ENCODE measurements at places on chromosomes 7 and 10.

GRCh38 chr7:27526611-27527347 is 135.9 kb downstream of the HIBADH start:
- DNase-seq = no peak

- DNase-seq = no peak
Measured at GRCh38 chr7:33196221-33196620, 66.9 kb downstream of the BBS9 start.

DNA sequence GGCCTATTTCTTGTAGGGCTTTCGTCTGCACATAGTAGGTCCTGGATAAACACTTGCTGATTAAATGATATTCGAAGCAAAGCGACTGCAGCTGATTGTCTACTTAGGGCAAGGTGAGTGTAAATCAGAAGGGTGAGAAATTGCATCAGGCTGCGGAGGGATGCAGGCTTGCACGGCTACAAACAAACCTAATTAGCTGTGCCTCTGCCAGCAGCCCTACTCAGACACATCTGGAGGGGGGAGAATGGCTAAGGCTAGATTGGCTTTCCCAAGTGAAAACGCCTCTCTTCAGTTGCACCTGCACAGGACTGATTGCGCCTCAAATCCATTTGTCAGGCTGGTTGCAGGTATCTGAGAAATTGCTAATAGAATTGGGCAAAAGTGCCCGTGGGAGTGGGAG is 247.5 kb downstream of the DPP6 start:
- DNase-seq = no peak

GRCh38 chr7:34831436-34831835 is 173.4 kb downstream of the NPSR1 start:
- peak; percentile 56 for DNase-seq

DNA sequence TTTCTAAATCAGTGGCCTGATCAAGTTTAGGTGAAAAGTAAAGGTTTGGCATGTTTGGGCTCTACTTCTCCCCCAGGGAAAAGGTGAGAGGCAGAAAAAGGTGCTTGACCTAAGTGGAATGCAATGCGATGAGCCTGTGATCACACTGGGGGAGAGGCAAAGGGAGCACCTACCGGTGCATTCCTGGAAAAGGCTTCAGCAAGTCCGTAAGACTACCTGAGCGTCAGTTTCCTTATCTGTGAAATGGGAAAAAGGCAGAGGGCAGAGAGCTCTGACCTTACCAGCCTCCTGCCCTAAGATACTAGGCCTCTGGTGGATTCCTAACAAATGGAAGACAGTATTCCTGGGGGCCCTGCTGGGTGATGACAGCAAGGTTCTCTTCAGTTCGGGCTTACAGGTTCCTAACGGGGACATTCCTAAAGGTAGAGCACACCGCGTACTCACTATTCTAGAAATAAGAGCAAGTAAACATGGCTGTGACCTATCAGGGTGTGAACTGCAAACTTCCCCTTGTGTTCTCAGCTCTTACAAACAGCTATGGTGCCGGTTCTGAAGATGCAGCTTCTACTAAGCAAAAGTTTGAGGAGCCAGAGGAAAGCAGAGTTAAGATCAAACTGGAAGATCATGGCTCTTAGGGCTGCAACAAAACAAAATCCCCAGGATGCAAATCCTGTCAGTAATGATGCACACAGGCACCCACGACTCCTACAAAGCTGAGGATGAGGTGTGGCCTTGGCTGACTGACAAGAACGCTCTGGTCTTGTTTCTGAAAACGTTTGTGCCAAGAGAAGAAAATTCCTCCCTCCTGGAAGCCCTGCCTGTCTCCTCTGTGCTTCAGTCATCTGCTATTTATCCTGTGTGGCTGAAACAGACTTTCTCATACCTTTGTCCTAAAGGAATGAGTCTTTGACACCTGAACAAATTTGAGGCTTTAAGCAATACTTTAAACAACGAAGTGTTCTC is 13.3 kb upstream of the ACSL5 start:
- DNase-seq = no peak

- DNase-seq = peak; percentile 32
Measured at GRCh38 chr7:29588900-29589696, 25.5 kb downstream of the PRR15 start.

- no peak for DNase-seq
Measured at GRCh38 chr10:35889971-35890675, 248.0 kb upstream of the FZD8 start.

GRCh38 chr7:36802459-36803135 is 78.3 kb upstream of the AOAH start:
- DNase-seq = no peak

- DNase-seq = no peak
Measured at GRCh38 chr7:14751461-14751860, 151.1 kb downstream of the DGKB start.

GRCh38 chr10:31014161-31014875 is 17.3 kb downstream of the ZNF438 start:
- no peak for DNase-seq

DNA sequence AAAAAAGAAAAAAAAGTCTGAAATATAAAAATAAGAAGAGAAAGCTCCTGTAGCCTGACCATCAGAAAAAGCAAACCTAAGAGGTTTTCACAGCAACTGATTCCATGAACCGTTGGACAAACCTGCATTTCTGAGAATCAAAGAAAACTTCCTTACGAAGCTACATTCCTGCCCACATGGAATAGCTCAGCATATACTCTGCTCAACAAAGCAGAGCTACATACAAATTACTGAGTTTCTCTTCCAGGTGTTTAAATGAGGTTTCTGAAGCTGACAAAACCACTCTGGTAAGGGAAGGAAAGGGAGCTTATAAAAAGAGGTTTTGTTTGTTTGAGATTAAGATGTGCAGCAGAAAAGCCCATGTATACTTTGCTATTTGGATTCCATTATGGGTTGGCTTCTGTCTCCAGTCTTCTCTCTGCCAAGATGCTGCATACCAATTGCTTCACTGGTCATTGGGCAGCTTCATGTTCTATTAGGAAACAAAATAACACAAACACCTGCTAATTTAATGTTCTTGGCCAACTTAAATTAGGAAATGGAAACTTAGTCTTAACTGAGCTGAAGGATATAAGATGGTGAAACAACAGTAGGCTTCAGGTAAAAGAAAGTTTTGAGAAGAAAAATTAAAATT is 314.1 kb downstream of the LRRTM3 start:
- no peak for DNase-seq

- DNase-seq = no peak
Measured at GRCh38 chr10:91194497-91195179, 25.8 kb upstream of the PCGF5 start.

DNA sequence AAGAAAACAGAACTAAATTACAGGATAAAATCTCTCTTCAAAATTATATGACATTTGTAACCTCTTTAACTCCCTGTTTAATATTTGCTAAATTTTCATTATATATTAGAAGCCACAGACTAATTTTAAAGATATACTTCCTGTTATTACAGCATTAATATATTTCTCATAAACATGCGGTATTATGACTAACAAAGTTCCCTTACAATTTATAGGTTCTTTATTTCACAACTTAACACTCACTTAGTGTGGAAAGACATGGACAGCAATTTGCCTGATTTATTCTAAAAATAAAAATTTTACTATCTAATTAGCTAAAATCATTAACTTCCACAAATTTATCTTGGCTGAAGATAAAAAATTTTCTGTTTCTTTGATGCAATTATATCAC is 29.0 kb downstream of the CTNNA3 start:
- no peak for DNase-seq

GRCh38 chr10:67110286-67110685 is 184.4 kb downstream of the LRRTM3 start:
- DNase-seq = peak; percentile 67

DNA sequence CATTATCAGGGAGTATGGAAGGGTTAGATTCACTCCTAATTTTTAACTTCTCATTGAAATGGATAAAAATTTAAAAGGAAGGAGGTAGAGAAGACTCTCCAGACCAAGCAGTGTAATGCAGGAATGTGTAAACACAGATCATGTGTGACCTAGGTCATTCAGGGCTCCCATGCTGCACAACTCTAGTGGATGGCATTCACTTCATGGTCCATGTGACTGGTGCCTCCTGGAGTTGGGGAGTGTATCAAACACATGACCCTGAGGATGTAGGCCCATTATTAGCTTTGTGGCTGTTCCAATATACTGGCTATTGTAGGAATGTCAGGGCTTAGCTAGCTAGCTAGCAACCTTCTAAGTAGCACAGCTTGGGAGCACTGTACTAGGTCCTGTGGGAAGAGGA is 109.9 kb downstream of the SLC25A13 start:
- DNase-seq = no peak

DNA sequence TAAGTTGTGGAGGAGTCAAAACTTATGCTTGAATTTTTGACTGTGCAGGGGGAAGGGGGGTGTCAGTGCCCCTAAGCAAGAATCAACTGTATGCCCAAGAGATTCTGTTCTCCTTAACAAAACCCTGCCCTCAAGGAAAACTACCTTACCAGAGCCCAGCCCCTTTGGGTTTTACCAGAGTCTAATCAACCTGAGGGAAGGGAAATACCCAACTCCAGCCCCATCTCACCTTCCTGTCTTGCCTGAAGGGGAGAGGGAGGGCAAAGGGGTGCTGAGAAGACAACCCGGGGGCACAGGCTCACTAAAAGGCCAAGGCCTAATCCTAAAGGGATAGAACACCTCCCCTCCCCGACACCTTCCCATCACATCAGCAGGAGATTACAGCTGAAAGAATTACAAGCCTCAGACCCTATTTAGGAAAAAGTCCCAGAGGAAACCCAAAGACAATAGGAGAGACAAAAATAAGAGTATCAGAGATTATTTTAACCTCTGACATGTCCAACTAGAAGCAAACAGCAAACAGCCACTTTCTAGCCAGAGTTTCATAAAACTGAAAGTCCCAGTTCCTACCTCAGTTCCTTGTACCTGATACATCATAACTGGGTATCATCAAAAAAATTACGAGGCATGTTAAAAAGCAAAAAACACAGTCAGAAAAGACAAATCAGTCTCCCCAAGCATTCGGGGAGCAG is 26.8 kb upstream of the C7orf33 start:
- no peak for DNase-seq

DNA sequence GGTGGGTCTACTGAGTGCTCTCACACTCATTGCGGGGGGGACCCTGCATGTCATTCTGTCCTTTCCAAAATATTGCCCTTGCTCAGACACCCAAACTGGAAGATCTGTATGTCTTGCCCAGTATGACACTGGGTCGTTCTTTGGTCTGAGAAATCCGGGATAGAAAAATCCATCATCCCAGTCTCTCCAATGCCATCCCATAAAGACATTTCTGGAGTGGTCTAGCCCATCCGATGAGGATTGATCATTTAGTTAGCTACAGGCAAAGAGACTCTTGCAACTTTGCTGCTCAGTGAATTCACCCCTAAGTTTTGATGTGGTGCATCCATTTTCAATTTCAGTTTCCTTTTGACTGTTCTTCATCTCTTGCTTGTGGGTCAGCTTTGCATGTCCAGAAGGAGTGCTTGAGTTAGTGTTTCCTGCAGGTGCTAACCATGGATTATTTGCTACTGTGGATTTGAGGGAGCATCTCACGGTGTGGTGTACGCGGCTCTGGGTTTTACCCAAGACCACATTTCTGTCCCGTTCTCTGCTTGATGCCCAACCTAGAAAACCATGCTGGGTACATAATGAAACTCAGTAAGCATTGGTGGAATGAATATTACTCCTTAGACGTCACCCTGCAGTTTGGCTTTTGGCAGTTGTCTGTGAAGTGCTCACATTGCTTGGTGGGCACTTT is 247.0 kb upstream of the MKI67 start:
- no peak for DNase-seq

GRCh38 chr7:2567679-2568278 is 9.0 kb downstream of the IQCE start:
- DNase-seq = no peak

GRCh38 chr10:51964630-51965029 is 265.2 kb upstream of the CSTF2T start:
- DNase-seq = no peak

DNA sequence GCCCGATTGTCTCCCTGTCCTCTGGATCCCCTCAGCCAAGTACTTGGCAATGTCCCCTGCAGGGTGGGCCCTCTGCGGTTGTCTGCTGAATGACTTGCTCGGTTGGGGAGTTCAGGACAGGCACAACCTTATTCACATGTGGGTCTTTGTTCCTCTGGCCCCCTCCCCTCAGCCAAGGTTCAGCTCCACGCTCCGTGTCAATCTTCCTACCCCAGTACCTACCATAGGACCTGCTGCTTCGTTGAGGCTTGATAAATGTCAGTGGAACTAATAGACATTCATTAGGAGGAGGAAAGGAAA is 7.1 kb downstream of the CPA5 start:
- peak; percentile 70 for DNase-seq

DNA sequence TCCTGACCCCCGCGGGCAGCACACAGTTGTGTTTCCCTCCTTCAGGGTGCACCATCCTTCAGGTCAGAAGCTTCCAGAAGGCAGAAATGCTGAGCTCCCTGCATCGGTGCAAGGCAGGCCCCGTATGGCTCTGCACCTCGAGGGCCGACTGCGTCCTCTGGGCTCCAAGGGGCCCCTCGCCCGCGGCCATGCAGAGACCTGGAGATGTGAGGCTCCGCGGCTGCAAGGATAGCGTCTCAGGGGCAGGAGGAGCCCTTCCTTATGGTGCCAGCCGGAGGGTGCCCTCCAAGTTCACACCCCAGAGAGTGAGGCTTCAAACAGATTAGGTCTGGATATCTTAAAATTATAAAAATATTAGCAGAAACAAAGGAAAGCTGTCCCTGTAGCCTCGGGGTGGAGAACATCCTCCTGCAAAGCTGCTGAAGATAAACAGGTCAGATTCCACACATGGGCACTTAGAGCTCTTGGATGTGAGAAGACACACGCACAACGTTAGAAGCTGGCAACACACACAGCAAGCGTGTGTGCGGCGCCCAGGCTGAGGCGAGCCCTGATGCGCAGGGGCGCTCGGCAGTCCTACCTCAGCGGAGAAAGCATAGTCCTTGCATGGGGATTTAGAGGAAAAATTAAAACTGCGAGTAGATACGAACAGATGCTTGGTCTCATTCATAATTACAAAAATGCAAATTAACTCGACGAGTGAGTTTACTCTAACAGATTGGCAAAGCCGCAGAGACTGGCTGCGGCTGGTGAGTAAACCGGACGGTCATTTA is 20.4 kb downstream of the KNDC1 start:
- DNase-seq = no peak

DNA sequence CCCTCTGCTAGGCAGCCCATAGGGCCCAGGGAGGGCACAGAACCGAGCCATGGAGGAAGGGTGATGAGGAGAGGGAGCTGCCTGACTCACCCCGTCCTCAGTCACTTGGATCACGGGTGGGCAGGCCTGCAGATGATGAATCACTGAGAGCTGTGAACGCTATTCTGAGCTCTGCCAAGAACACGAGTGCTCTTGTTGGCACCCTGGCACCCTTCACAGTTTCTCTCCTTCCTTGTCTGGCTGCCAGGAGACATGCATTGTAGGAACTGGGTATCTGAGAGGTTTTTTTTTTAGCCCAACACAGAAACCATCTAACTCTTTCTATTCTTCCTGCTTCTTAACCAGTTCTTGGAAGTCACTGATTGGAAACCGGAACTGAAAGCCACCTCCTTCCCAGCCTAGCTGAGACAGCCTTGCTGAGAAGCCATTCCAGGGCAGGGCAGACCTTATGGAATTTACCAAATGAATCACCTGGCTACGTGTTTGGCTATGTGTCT is 82.1 kb downstream of the SLC37A3 start:
- peak; percentile 11 for DNase-seq

Data from NCI-H1105 treated with DMSO at 0.1 percent for 48 hours (cell line).